ENCODE measurements at places on chromosomes 5 and 9. TPM values are rescaled to one million over a fixed set of nuclear protein-coding genes. Genes with fewer than 3 reads are reported as not detected.

GRCh38 chr9:70127540-70128416 lies 84.1 kb downstream of the MAMDC2 start:
- H3K36me3 ChIP-seq: no peaks in the 10 kb centered on the region
- H3K4me1 ChIP-seq: no peaks in the 10 kb centered on the region
- H3K4me3 ChIP-seq: no peak overlapping the region

- H3K4me3 ChIP-seq: no peak overlapping the region
- no peak for DNase-seq
- H3K27ac ChIP-seq: no peak overlapping the region
- H3K36me3 ChIP-seq: no peaks in the 10 kb centered on the region
- H3K27me3 ChIP-seq: no peaks in the 10 kb centered on the region
- no peaks in the 10 kb centered on the region for H3K4me1 ChIP-seq
Measured at GRCh38 chr9:22354699-22355384, 91.8 kb upstream of the DMRTA1 start.

- no peaks in the 10 kb centered on the region for H3K27me3 ChIP-seq
- H3K27ac ChIP-seq: no peak overlapping the region
- H3K4me1 ChIP-seq: no peaks in the 10 kb centered on the region
- no peak overlapping the region for H3K4me3 ChIP-seq
- no peaks in the 10 kb centered on the region for H3K36me3 ChIP-seq
- no peak for DNase-seq
Measured at GRCh38 chr5:137403869-137404268, 95.3 kb downstream of the SPOCK1 start.

- DNase-seq: no peak
- H3K4me3 ChIP-seq: no peak overlapping the region
- H3K27ac ChIP-seq: no peak overlapping the region
- peaks cover 22% of the 10 kb centered on the region for H3K4me1 ChIP-seq
- no peaks in the 10 kb centered on the region for H3K36me3 ChIP-seq
Measured at GRCh38 chr5:140358738-140359310, 1.2 kb upstream of the SLC4A9 start.

DNA sequence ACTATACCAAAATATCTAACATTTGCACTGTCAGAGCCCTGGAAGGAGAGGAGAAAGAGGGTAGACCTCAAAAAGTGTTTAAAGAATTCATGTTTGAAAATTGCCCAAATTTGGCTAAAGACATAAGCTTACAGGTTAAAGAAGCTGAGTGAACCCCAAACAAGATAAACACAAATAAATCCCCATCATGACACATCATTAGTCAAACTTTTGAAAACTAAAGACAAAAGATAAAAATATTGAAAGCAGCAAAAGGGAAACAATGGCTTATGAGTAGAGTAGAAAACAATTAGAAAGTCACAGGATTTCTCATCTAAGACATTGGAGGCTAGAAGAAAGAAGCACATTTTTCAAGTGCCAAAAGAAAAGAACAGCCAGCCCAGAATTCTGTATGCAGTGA lies 6.1 kb upstream of the UBLCP1 start:
- no peaks in the 10 kb centered on the region for H3K27me3 ChIP-seq
- no peak overlapping the region for H3K27ac ChIP-seq
- H3K4me1 ChIP-seq: peaks cover 7% of the 10 kb centered on the region
- H3K36me3 ChIP-seq: no peaks in the 10 kb centered on the region
- no peak overlapping the region for H3K4me3 ChIP-seq
- no peak for DNase-seq

The KLF9 gene
- 1.3 TPM for polyA plus RNA-seq

DNA sequence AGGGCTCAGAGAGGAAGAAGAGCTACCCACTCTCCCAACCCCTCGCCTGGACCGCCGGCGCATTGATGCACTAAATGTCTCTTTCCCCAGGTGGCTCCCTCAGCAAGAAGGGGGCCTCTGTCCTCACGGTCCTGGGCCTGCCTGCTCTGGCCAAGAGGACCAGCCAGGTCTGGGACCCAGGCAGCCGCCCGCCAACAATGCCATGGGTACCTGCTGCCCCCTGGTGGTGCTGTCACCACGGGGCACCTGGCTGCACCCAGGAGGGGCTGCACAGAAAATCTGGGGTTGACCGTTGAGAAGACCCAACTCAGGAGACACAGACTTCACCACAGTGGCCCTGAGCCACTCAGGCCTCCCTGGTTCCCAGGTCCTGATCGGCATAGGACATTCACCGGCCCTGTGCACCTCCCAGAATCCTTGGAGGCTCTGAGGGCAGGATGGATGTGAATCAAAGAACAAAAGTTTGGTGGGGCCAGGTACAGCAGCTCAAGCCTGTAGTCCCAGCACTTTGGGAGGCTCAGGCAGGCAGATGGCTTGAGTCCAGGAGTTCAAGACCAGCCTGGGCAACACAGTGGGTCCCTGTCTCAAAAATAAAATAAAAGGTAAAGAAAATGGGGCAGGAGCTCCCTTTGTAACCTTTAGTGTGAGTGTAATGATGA lies 2.4 kb upstream of the VAV2 start:
- H3K36me3 ChIP-seq: no peaks in the 10 kb centered on the region
- H3K4me3 ChIP-seq: no peak overlapping the region
- peaks cover 16% of the 10 kb centered on the region for H3K4me1 ChIP-seq
- DNase-seq: peak; percentile 57

GRCh38 chr5:37005252-37005651 lies 128.7 kb downstream of the NIPBL start:
- DNase-seq: no peak
- H3K4me1 ChIP-seq: no peaks in the 10 kb centered on the region
- peaks cover 58% of the 10 kb centered on the region for H3K36me3 ChIP-seq
- H3K27ac ChIP-seq: no peak overlapping the region
- no peak overlapping the region for H3K4me3 ChIP-seq
- no peaks in the 10 kb centered on the region for H3K27me3 ChIP-seq

GRCh38 chr9:118918180-118918579 lies 451.1 kb downstream of the BRINP1 start:
- no peak overlapping the region for H3K4me3 ChIP-seq
- no peak for DNase-seq
- no peaks in the 10 kb centered on the region for H3K36me3 ChIP-seq
- no peaks in the 10 kb centered on the region for H3K4me1 ChIP-seq

The FOXD4 gene
- not detected for polyA plus RNA-seq

- H3K4me3 ChIP-seq: no peak overlapping the region
- no peaks in the 10 kb centered on the region for H3K4me1 ChIP-seq
- H3K27me3 ChIP-seq: no peaks in the 10 kb centered on the region
- no peaks in the 10 kb centered on the region for H3K36me3 ChIP-seq
- no peak for DNase-seq
- no peak overlapping the region for H3K27ac ChIP-seq
Measured at GRCh38 chr9:16202221-16202620, 649.4 kb downstream of the CCDC171 start.

The MYO10 gene
- polyA plus RNA-seq: 0.05 TPM

The ORM2 gene
- polyA plus RNA-seq: not detected

The PCDHA6 gene
- not detected for polyA plus RNA-seq

GRCh38 chr5:61697809-61698558 lies 365.9 kb downstream of the ZSWIM6 start:
- no peak overlapping the region for H3K4me3 ChIP-seq
- H3K36me3 ChIP-seq: no peaks in the 10 kb centered on the region
- no peaks in the 10 kb centered on the region for H3K27me3 ChIP-seq
- DNase-seq: no peak
